ENCODE measurements at places on chromosomes 7 and 10.

DNA sequence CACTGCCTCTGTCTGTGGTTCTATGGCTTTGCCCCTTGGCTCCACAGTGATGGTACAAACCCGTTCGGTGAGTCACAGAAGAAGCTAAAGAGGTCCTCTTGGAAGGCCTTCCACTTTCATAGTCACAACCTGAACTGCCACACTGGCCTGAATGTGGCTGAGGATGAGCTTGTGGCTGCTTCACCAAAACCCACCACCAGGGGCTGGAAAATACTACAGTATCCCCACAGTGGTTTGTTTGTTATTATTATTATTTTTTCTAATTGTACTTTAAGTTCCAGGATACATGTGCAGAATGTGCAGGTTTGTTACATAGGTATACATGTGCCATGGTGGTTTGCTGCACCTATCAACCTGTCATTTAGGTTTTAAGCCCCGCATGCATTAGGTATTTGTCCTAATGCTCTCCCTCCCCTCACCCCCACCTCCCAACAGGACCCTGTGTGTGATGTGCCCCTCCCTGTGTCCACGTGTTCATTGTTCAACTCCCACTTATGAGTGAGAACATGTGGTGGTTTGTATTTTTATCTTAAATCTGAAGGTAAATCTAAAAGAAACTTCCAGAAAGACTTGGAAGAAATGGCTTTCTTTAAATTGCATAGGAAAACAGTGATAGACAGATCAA is 160.8 kb upstream of the NPSR1 start:
- no peak for DNase-seq

DNA sequence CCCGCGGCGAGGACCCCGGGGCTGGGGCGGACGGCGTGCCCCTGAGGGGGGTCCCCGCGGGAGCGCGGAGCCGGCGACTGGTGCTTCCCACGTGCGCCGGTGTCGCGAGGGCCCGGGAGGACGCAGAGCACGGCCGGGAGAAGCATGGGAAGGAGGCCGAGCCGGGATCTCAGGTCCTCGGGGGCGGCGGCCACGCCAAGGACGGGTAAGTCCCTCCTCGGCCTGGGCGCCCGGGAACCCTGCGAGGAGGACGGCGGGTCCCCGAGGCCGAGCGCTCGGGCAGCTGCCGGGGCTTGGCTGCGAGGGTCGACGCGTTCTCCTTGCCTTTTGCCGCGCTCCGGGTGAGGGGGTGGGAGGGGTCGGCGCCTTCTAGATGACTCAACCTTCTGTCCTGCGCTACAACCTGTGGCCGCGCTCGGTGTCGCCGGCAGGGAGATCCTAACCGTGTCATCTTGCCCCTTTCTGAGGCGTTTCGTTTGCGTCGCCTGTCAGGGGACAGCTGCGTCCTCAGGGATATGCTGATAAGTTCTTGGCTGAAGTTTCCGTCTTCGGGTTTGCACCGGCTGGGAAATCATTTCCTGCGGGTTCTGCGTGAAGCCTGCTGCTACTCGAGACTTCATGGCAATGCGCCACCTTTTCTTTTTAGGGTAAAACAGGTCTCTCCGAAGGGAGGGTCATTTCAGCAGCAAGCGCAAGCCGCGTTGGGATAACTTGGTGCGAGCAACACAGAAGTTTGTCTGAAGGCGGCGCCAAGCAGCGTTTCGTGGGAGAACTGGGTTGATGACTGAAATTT is 529 bp downstream of the TASOR2 start:
- DNase-seq: peak; percentile 59

GRCh38 chr10:24378126-24378920 is 169.4 kb downstream of the KIAA1217 start:
- no peak for DNase-seq

- DNase-seq: no peak
Observed at GRCh38 chr10:79183468-79183865, 114.7 kb downstream of the ZMIZ1 start.

DNA sequence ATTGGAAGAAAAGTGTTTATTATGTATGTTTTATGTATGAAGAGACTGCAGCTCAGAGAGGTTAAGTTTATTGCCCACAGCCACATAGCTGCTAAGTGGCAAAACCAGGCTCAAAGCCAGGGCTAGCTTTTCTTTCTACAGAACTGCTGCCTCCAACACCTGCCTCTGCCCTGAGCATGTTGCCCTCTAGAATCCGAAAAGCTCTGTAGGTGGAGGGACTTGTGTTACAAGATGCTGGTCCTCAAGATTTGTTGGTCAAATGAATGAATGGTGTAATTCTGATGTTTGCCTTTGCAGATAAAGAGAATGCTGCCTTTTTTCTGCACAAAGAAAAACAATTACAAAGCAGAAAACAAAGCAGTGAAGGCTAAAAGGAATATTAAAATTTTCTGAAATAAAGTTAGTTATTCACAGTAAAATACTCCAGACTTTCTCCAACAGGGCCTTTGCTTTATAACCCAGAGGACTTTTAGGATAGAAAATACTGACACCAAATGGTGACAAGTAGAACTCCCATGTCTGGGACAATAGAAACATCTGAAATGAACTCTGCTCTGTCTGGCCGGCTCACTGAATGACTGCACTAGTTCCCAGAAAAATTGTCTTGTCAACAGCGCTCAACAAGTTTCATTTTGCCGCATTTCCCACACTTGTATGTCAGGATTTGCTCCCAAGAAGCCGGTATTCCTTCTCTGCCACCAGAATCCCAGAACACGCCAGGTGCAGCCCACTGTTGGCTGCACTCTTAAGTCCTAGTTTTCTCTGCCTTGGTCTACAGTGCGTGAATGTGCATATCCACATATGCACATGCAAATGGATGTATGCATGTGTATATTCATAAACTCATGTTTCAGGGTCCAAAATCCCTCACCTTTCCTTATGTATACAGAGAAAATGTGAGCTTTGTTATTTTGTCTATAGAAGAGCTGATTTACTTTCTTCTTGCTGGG is 11.0 kb upstream of the DNTT start:
- DNase-seq: peak; percentile 26

Data from GM13977 (cell line).